ENCODE measurements at places on chromosomes 13 and 19.

- no peak for DNase-seq
These were observed 602.5 kb upstream of the ARGLU1 start for GRCh38 chr13:107170270-107170931.

- DNase-seq = no peak
These were observed 496.2 kb upstream of the KLHL1 start for GRCh38 chr13:70604448-70604847.

DNA sequence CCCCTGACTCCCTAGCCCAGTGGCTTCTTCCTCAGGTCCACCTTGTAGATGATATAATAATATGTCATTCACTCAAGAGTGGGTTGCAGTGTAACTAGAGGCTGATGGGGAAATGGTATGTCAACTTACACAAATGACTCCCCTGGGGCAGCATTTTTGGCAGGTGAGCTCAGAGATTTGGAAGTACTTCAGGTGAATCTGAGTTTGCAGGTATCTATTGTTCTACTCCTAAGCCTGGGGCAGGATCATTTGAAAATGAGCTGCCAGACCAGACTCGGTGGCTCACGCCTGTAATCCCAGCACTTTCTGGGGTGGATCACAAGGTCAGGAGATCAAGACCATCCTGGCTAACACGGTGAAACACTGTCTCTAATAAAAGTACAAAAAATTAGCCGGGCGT lies 11.6 kb upstream of the CNMD start:
- no peak for DNase-seq

- no peak for DNase-seq
These were observed 44.3 kb downstream of the ZMYM2 start for GRCh38 chr13:20002787-20003186.

- no peak for DNase-seq
These were observed 78.4 kb downstream of the TEX29 start for GRCh38 chr13:111398715-111399299.

GRCh38 chr19:12364391-12365235 lies 870 bp downstream of the ZNF442 start:
- DNase-seq = no peak

GRCh38 chr19:13846557-13847406 lies 30.2 kb upstream of the NANOS3 start:
- peak; percentile 88 for DNase-seq

DNA sequence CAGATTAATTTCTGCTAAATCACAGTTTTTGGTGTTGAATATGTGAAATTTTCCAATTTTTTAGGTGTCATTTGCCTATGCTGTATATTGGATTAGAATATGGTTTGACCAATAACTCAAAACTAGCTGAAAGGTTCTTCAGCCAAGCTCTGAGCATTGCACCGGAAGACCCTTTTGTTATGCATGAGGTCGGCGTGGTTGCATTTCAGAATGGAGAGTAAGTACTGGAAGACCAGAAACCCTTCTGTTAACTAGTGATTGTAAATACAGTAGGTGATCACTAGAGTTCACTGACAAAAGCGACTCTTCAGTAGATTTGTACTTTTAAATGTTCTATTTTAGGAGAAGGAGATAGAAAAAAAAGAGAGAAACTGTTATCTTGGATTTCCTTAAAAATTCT lies 22.3 kb downstream of the CDC16 start:
- DNase-seq = no peak
